NCI-H526 (cell line): ENCODE measurements at places on chromosomes 5 and 9.

GRCh38 chr9:78552802-78553201 lies 255.9 kb downstream of the PSAT1 start:
- DNase-seq = peak; percentile 5

DNA sequence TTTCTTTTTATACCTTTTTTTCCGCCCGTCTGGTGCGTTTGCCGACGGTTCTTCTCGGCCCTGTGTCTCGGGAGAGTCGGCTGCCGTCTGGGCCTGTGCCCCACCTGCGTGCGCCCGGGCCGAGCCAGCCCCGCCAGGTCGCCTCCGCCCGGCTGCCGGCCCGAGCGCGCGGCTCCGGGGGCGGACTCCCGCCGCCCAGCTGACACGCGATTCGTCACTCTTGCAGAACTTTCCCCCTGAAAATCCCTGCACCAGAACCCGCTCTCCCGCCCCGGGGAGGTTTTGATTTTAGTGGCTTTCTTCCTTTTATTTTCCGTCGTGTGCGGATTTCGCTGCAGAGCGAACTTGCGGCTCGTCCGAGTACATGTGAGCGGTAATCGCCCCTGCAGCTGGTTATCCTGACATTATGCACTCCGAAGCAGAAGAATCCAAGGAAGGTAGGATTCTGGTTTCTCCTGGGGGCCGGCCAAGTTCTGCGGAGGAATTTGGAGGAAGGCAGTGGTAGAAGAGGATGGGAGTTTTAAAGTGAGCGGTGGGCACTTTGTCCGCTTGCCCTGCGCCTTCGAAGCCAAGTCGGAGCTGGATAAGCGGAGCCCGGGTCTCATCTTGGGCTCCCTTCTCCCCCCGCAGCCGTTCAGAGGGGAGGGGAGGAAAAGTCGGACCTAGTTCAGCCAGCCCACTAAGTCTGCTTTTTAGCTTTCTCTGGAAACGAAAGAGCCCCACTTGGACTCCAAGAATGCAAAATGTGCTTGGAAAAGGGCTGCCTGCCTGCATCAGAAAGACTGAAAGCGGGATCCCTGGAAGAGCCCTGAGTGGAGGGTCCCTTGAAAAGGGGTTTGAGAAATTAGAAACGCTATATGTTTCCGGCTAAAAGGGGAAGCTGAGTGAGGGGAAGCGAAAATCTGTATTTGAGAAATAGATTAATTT lies at the start of gene TNFAIP8:
Gene TNFAIP8 (plus strand): TSS at position 335 of the 927 bp plus-strand sequence. CDS start 72 bp downstream, at position 407.
- DNase-seq = no peak

GRCh38 chr5:88659529-88660263 lies 223.3 kb downstream of the MEF2C start:
- DNase-seq = no peak

DNA sequence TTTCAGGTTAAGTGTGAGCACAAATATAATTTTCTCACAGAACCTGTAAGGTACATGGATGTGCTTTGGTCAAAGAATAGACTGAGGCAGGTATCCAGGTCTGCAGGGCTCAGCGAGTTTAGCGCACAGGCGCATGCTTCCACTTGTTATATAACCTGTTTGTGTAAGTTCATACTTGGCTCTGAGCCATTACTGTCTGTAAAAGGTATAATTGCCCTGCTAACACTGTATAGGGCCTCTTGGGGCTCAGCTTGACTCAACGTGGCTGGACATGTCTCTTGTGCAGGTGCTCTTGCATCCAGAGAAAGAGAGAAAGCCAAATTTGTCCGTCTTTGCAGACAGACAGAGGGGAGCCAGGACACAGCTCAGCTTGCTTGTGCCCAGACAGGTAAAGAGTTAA lies 759.6 kb downstream of the MTRR start:
- peak; percentile 27 for DNase-seq

GRCh38 chr5:91151947-91152346 lies 231.2 kb downstream of the ARRDC3 start:
- no peak for DNase-seq

- DNase-seq = peak; percentile 8
These were observed 314.7 kb upstream of the GRAMD2B start for GRCh38 chr5:126108470-126108869.

DNA sequence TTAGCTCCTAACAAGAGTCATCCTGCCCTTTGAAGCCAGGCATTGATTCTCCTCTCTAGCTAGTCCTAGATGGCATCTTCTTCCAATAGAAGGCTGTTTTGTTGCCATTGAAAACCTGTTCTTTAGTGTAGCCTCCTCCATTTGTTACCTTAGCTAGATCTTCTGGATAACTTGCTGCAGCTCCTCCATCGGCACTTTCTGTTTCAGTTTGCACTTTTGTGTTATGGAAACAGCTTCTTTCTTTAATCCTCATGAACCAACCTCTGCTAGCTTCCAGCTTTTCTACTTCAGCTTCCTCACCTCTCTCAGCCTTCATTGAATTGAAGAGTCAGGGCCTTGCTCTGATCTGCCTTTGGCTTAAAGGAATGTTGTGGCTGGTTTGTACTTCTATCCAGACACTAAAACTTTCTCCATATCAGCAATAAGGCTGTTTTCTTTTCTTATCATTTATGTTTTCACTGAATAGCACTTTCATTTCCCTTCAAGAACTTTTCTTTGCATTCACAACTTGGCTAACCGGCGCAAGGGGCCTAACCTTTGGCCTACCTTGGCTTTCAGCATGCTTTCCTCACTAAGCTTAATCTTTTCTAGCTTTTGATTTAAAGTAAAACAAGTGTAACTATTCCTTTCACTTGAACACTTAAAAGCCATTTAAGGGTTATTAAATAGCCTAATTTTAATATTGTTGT lies 166.5 kb upstream of the SLC12A2 start:
- no peak for DNase-seq

- no peak for DNase-seq
These were observed 2.1 kb upstream of the PCDHGA1 start for GRCh38 chr5:141328231-141328630.

- DNase-seq = no peak
These were observed 136.7 kb downstream of the BOD1 start for GRCh38 chr5:173479711-173480110.

DNA sequence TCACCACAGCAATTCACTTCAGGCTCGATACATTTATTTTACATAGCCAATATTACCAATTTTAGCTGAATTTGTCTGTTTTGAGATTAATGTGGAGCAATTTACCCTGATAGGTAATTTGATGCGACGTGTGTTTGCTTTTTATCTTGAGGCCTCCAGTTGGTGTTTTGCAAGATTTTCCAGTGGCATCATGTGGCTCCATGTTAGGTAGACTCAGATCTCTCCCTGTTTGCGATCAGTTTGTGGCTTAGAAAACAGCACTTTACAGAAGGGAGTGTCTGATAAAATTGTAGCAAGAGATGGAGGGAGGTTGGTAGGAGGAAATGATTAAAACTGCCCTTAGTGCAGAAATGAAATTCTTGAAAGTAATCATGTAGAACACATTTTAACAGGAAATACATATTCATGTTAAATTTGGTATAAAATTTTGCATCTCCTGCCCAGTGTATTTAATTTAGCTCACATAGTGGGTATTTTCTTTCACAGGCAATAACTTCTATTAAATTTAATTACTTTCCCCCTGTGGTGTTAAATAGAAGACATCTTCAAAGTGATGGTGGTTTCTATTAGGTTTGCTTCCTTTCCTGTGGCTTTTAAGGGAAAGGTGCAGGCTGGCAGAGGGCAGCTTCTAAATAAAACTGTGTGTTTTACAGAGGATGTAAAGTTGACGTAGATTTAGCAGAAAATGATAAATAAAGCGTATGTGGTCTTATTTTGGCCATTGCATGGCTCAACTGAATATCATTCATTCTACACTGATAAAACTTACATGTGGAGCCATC lies 135.8 kb downstream of the KDM4C start:
- DNase-seq = no peak

DNA sequence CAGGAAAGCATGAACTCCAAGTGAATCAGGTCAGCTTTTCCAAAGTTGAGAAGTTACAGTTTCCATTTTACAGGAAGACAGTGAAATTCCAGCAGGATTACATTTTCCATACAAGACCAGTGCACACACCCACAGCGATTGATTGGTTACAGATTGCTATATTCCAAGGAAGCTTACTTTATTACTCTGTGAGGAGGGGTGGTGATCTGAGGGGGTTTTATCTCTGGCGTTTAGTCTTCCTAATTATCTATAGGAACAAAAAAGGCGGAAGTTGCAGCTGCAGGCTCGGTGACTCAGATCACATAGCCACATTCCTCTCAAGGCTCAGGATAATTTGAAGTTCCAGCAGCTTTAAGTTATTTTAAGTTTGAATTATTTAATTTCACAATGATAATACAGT lies 450.4 kb upstream of the NMUR2 start:
- DNase-seq = no peak

DNA sequence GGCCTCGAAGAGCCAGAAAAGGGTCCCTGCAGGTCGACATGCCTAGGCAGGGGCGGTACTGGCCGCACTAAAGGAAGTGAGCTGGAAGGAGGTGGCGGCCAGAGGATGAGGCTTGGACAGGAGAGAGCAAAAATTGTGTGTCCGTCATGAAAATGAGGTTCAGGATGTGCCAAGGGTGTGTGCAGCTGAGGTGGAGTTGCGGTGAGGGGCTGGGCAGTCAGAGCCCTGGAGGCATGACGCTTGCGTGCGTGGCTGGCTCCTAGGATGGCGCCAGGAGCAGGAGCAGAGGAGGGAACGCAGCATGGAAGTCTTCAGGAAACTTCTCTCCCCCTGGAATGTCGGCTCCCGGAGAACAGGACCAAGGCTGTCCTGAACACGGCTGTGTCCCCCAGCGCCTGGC lies 5.5 kb upstream of the PDLIM7 start:
- no peak for DNase-seq

- no peak for DNase-seq
These were observed 23.7 kb downstream of the PIP5K1B start for GRCh38 chr9:68728731-68729130.

DNA sequence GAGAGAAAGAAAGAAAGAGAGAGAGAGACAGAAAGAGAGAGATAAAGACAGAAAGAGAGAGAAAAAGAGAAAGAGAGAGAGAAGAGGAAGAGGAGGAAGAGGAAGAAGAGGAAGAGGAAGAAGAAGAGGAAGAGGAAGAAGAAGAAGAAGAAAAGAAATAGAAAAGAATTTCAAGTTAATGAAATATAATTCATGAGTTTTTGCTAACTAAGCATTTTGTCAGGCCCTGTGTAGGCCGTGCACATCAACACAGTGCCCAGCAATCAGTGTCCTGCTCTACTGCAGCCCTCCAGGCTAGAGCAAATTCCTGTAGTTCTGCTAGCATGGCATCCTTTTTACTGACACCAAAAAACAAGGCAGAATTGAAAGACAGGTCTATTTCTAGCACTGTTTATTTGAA lies 62.1 kb downstream of the PLPP1 start:
- no peak for DNase-seq

DNA sequence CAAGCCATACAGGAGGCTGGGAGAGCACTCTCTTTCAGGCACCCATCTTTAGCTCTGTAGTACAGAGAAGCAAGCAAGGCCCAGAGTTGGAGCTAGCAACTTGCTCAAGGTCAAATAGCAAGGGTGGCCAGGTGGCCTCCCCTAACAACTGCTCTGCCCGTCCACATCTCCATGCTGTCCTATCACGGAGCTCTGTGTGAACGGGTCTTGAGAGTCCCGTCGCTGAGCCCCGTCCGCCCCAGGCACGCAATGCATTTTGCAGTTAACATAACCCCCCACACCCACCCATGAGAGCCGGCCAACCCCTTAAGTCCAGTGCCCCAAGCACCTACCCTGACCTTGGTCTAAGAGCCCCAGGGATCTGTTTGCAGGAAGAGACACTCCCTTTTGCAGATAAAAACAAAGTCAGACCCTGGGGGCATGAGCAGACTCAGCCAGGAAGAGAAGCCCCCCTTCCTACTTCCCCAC lies 1.5 kb downstream of the RNF44 start:
- no peak for DNase-seq

DNA sequence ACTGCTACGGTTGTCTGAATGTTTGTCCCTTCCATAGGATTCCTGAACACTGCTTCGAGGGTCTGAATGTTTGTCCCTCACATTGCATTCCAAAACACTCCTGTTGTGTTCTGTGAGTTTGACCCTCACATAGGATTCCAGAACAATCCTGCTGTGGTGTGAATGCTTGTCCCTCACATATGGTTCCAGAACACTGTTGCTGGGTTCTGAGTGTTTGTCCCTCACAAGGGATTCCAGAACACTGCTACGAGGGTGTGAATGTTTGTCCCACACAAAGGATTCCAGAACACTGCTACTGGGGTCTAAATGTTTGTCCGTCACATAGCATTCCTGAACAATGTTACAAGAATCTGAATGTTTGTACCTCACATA lies 201.2 kb downstream of the FOXD4L6 start:
- no peak for DNase-seq

DNA sequence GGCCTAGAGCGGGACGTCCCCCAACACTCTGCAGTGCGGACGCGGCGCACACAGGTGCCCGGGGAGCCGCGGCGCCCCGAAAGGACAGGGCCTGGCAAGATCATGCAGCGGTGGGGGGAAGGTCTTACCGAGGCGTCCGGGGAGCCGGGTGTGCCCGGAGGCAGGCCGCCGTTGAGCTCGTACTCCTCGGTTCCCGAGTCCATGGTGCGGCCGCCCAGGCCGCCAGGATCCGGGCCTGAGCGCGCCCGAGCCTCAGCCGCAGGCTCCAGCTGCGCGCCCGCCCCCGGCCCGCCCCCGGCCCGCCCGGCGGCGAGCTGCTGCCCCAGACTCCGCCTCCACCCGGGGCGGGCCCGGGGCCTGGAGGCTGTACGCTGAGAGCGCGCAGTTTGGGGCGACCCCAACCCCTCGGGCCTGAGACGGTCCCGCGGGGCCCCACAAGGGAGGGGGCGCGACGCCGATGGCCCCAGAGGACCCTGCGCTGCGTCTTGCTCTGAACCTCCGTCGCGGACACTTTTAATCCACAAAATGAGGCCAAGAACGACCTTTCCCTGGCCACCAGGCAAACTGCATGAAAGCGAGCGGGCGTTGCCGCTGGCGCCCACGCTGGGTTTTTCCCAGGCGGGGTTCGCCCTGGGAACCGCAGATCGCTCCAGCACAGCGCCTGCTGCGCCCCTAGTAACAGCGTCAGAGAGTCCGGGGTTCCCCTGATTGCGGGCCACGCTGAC lies at the start of gene NINJ1:
Gene NINJ1 (minus strand): TSS at position 237 of the 725 bp plus-strand sequence. CDS start 34 bp downstream, at position 203.
- peak; percentile 73 for DNase-seq

GRCh38 chr5:16784088-16784487 lies 152.0 kb downstream of the MYO10 start:
- DNase-seq = no peak

DNA sequence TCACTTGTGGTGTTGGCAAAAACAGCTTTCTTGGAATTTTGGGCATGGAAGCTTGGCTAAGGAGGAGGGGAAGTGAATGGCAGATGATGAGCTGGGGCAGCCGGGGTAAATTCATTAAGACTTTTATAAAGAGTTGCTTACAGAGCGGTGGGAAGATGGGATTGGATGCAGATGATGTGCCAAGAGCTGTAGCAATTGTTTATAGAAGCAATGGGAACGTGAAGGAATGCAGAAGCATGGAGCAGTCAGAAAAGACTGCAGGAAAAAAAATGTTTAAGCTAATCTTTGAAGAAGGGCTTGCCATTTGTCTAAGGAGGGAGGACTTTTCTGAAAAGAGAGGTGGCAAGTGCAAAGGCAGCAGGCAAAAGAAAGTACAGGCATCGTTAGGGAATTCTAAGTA lies 86.6 kb upstream of the SHISAL2B start:
- DNase-seq = no peak

GRCh38 chr5:15938186-15938585 lies 241.4 kb downstream of the MARCHF11 start:
- no peak for DNase-seq

GRCh38 chr5:179115307-179115706 lies 55.1 kb downstream of the ZNF354C start:
- no peak for DNase-seq
